Heart right ventricle (tissue), 16 donors: ENCODE measurements at places on chromosomes 2 and 18. TPM values are rescaled to one million over a fixed set of nuclear protein-coding genes. Genes with fewer than 3 reads are reported as not detected.

Gene AAK1
- 10.1 TPM for polyA plus RNA-seq

Gene KRTCAP3
- 0.23 TPM for polyA plus RNA-seq

GRCh38 chr2:127638361-127639110 lies 7.4 kb upstream of the GPR17 start:
- H3K27ac ChIP-seq: peak overlapping the region; percentile 88
- no peak for DNase-seq
- H3K36me3 ChIP-seq: peaks cover 58% of the 10 kb centered on the region
- no peaks in the 10 kb centered on the region for H3K27me3 ChIP-seq

DNA sequence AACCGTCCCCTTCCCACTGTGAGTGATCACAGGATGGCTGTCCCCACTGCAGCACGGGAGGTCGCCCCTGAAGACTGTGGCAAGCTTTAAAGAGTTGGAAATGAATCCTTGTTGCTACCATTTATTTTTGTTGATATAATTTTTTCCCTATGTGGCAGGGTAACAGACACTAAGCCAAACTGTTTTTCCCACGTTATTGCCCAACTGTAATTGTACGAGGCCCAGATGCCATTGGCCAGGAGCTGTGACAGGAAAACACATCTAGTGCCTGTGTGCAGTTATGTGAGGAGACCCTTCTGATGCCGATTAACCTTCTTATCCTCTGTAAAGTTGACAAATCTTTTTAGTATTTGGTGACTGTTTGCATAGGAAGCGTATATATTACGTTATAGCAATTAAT lies 44.2 kb downstream of the MRPS9 start:
- H3K27ac ChIP-seq: no peak overlapping the region
- H3K36me3 ChIP-seq: peaks cover 6% of the 10 kb centered on the region
- no peaks in the 10 kb centered on the region for H3K4me1 ChIP-seq
- no peaks in the 10 kb centered on the region for H3K27me3 ChIP-seq
- DNase-seq: no peak
- H3K4me3 ChIP-seq: no peak overlapping the region

DNA sequence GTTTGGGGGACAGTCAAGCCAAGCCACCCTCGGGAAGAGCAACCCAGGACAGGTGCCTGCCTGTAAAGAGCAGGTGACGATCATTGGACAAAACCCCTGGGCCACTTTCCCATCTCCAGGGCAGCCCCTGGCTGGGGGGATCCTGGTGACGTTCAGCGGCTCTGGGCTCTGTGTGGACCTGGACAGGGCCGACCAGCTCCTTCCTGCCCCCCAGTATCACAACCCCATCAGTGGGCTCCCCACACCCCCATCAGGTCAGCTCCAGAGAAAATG lies 57.3 kb upstream of the ASAP2 start:
- H3K27me3 ChIP-seq: peaks cover 5% of the 10 kb centered on the region
- no peaks in the 10 kb centered on the region for H3K36me3 ChIP-seq
- no peak overlapping the region for H3K4me3 ChIP-seq
- H3K4me1 ChIP-seq: no peaks in the 10 kb centered on the region
- DNase-seq: no peak

Gene UGT1A5
- polyA plus RNA-seq: not detected

Gene CDH19
- polyA plus RNA-seq: 28.3 TPM

DNA sequence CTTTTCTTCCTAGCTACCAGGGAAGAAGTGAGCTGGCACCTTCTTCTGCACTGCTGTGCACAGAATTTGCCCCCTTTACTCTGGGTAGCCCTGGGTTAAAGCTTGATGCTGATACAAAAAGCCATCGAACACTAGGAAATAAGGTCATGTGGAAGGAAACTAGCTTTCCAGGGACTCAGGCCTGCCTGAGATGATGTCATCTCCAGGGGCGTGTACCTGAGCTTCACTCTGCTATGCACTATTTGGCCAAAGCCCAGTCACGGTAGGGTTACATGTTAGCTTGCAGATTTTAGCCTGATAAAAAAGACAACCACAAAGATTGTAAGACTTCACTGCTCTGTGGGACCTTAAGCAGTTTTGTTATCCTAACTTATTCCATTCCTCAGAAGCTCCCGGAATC lies 20.4 kb downstream of the EDAR start:
- no peak overlapping the region for H3K4me3 ChIP-seq
- no peak for DNase-seq
- H3K36me3 ChIP-seq: no peaks in the 10 kb centered on the region
- H3K27ac ChIP-seq: no peak overlapping the region

GRCh38 chr2:45018023-45018422 lies 8.8 kb upstream of the SIX2 start:
- H3K27ac ChIP-seq: no peak overlapping the region
- no peak overlapping the region for H3K4me3 ChIP-seq
- H3K36me3 ChIP-seq: no peaks in the 10 kb centered on the region
- no peak for DNase-seq

DNA sequence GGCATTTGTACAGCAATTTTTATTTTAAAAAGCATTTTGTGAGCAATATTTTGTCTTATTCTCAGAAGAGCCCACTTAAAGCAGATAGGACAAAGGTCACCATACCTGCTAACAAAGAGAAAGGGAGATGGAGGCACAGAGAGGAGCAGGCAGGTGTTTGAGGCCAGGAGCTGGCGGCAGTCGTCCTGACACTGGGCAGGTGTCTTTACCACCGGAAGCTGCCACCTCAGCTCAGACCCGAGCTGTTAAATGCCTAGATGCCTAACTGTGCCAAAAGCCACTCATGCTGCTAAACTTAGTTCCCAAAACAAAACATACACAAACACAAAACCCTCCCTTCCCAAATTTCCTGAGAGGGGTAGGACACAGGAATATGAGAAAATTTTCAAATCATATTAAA lies 120.9 kb downstream of the CNTNAP5 start:
- no peak overlapping the region for H3K27ac ChIP-seq
- H3K4me1 ChIP-seq: no peaks in the 10 kb centered on the region
- H3K36me3 ChIP-seq: no peaks in the 10 kb centered on the region
- no peak for DNase-seq

Gene MYO3B
- polyA plus RNA-seq: not detected

Gene SERPINB4
- not detected for polyA plus RNA-seq

DNA sequence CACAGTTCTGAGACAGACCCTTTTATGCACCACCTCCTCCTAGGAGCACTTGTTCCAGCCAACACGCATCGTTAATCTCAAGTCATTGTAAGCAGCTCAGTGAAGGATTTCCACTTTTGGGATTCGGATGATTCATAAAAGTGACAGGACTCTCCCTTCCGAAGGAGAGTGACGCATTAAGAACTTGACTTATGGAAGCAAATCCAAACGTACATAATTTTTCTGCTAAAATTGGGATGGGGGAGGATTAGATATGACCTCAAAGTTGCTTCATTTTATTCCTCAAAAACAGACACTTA lies 165.7 kb downstream of the TWIST2 start:
- DNase-seq: no peak
- no peaks in the 10 kb centered on the region for H3K4me1 ChIP-seq
- H3K36me3 ChIP-seq: no peaks in the 10 kb centered on the region
- no peak overlapping the region for H3K4me3 ChIP-seq

DNA sequence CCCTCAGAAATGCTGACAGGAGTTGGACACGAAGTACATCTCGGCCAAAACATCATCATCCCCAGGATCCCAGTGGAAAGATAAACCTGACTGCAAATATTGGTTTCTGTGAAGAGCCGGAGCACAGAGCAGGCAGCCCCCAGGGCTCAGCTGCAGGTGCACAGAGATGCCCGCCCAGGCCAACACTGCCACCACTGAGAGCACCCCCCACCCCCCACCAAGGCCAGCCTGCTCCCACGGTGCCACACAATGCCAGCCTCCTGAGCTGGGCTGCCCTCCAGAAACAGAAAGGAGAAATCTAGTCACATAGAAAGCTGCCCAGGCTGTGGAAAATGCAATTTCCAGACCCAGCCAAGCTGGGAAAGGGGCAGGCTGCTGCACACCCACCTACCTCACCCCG lies 71.7 kb downstream of the GALNT14 start:
- H3K27ac ChIP-seq: no peak overlapping the region
- DNase-seq: no peak
- H3K4me3 ChIP-seq: no peak overlapping the region
- no peaks in the 10 kb centered on the region for H3K36me3 ChIP-seq
- H3K4me1 ChIP-seq: no peaks in the 10 kb centered on the region

- H3K36me3 ChIP-seq: no peaks in the 10 kb centered on the region
- H3K4me1 ChIP-seq: peaks cover 20% of the 10 kb centered on the region
- H3K27me3 ChIP-seq: no peaks in the 10 kb centered on the region
- no peak overlapping the region for H3K4me3 ChIP-seq
- DNase-seq: peak; percentile 29
Observed at GRCh38 chr2:73243884-73244570, 9.9 kb downstream of the CCT7 start.

GRCh38 chr2:181462033-181462432 lies 4.8 kb downstream of the ITGA4 start:
- peaks cover 8% of the 10 kb centered on the region for H3K4me1 ChIP-seq
- no peak for DNase-seq
- H3K36me3 ChIP-seq: no peaks in the 10 kb centered on the region
- peaks cover 16% of the 10 kb centered on the region for H3K27me3 ChIP-seq

Gene WNT10A
- polyA plus RNA-seq: 0.07 TPM

DNA sequence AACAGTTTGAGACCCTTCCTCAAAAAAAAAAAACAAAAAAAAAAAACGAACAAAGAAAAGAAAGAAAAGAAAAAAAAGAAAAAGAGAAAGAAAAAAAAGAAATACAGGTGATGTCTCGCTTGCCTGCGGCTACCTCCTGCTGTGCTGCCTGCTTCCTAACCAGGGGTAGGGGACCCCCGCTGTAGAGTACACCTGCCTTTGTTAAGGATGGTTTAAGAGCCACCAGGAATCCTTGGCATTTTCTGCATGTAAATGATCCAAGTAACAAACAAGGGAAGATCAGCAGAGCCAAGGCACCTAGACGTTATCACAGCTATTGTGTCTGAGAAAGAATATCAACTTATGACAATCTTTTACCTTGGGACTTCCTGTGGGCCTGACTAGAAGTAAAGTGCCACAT lies 856.8 kb upstream of the GCFC2 start:
- H3K36me3 ChIP-seq: no peaks in the 10 kb centered on the region
- DNase-seq: no peak
- H3K27me3 ChIP-seq: no peaks in the 10 kb centered on the region
- no peak overlapping the region for H3K4me3 ChIP-seq
- no peaks in the 10 kb centered on the region for H3K4me1 ChIP-seq
- no peak overlapping the region for H3K27ac ChIP-seq

DNA sequence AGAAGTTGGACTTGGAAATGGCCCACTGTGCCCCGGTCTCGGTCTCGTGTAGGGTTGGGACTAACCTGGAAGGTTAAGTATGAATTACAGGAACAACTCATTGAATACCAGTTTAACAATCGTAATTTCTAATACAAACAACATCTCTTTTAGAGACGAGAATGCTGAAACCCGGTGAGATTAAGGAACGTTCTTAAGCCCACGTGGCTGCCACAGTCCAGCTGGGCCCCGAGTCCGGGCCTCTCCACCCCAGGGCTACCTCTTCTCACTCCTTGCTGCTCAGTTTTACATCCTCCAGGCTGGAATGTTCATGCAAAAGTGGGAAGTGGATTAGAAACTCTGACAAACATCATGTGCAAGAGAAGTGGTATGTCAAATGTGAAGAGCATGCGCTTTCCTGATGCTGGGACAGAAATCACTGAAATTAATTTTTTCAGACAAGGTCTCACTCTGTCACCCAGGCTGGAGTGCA lies 29.4 kb downstream of the NGEF start:
- no peaks in the 10 kb centered on the region for H3K4me1 ChIP-seq
- H3K4me3 ChIP-seq: no peak overlapping the region
- no peak for DNase-seq
- H3K36me3 ChIP-seq: no peaks in the 10 kb centered on the region

DNA sequence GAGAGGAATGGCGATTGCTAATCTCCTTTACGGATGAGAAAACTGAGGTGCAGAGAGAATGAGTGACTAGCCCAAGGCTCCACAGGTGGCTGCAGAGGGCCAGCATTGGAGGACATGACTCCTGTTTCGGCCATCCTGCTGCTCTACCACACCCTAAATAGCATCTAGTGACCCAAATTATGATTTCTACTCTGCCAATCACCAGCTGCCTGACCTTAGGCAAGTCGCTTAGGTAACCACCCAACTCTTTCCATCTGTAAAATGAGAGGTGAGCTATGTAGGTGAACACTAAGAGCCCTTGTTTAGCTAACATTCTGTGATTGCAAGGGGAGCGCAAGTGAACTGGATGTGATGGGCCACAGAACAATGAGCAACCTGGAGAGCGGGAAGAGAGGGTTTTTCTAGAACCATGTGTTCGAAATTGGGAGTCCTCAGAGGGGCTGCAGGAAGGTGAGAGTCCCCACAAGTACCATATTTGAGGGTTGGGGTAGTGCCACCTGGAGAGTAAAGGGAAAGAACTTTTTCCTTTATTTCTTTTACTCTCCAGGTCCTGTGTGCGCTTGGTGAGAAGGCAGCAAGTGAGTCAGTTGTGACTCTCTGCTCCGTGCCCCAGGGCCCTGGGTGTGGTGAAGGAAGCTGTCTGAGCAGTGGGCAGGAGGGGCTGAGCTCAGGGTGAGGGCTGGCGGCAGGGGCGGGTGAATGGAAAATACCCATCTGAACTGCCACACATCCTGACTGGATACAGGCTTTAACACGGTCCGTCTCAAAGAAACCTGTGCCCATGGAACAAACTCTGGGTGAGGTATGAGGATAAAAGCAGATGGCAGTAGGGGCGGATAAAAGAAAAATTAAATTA lies 2.4 kb downstream of the CYP27C1 start:
- no peak overlapping the region for H3K27ac ChIP-seq
- no peak overlapping the region for H3K4me3 ChIP-seq
- no peak for DNase-seq
- no peaks in the 10 kb centered on the region for H3K36me3 ChIP-seq
- peaks cover 14% of the 10 kb centered on the region for H3K4me1 ChIP-seq

Gene PRR30
- not detected for polyA plus RNA-seq

Gene MARCO
- polyA plus RNA-seq: 0.66 TPM

Gene ESCO1
- polyA plus RNA-seq: 5.5 TPM

Gene PAPOLG
- polyA plus RNA-seq: 5.8 TPM

GRCh38 chr2:101087638-101088037 lies 63.5 kb downstream of the TBC1D8 start:
- no peak overlapping the region for H3K27ac ChIP-seq
- no peaks in the 10 kb centered on the region for H3K27me3 ChIP-seq
- no peaks in the 10 kb centered on the region for H3K4me1 ChIP-seq
- no peaks in the 10 kb centered on the region for H3K36me3 ChIP-seq
- no peak for DNase-seq
- H3K4me3 ChIP-seq: no peak overlapping the region

GRCh38 chr2:100814043-100814442 lies 5.9 kb upstream of the NPAS2 start:
- DNase-seq: no peak
- no peak overlapping the region for H3K4me3 ChIP-seq
- peaks cover 22% of the 10 kb centered on the region for H3K27me3 ChIP-seq
- peak overlapping the region; percentile 71 for H3K27ac ChIP-seq
- peaks cover 2% of the 10 kb centered on the region for H3K4me1 ChIP-seq

Gene GPC1
- 156 TPM for polyA plus RNA-seq
